ENCODE measurements at places on chromosomes 7 and 10.

- DNase-seq, result no peak
These were observed at the start of gene SORCS1 for GRCh38 chr10:107163881-107164861. Gene SORCS1, minus strand, starts transcription at chr10:107164706.

DNA sequence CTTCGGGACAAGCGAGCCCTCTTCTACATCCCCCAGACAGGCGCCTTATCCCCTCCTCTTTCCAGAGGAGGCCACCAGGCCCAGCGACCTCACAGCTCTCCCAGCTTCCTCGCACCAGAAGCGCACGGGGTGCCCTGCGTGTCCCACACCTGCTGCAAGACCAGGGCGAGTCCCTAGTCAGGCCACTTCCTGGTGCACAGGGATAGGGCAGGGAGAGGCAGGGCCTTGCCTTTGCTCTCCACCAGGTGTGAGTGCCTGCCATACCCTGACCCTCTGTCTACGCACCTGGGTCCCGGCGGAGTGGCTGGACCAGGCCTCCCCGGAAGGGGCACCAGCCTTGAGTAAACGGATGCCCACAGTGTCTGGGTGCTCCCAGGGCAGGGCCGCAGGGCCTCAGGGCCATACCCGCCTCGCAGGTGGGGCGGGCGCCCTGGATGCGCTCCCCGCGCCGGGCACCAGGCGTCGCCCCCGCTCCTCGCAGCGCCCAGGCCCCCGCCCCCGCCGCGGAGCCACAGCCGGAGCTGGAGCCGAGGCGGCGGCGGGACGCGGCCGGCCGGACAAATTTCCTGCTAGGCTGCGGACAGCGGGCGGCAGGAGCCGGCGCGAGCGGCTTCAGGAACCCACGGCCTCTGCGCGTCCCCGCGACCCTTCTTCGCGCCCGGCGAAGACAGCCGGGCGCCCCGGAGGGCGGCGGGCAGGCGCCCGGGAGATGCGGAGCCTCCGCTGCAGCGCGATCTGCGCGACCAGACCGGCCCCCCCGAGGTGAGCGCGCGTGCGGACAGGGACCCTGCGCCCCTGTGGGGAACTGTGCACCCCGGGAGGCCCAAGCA is at the start of gene PTPRE:
Gene PTPRE, plus strand, starts transcription at position 556 of the 830 bp plus-strand sequence. CDS start 133,779 bp downstream, outside the sequence.
- no peak for DNase-seq

DNA sequence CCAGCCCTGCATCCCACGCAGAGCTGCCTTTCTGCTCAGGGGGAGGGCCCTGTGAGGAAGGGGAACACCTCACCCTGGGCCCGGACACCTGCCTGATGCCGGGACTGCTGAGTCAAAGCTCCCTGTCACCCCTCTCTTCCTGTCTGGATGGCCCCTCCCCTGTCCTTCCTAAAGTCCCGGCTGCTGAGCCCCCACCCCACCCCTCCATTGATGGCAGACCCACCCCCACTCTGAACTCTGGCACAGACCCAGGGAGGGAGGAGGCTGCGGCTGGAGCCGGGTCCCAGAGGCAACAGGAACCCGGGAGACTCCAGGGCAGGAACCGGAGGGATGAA is 78.7 kb downstream of the ELFN1 start:
- DNase-seq, result no peak

- no peak for DNase-seq
These were observed 17.1 kb upstream of the PTF1A start for GRCh38 chr10:23174977-23175512.

- peak; percentile 2 for DNase-seq
These were observed 660 bp downstream of the SUV39H2 start for GRCh38 chr10:14879124-14879927.
